ENCODE measurements at places on chromosomes 3 and 15.

DNA sequence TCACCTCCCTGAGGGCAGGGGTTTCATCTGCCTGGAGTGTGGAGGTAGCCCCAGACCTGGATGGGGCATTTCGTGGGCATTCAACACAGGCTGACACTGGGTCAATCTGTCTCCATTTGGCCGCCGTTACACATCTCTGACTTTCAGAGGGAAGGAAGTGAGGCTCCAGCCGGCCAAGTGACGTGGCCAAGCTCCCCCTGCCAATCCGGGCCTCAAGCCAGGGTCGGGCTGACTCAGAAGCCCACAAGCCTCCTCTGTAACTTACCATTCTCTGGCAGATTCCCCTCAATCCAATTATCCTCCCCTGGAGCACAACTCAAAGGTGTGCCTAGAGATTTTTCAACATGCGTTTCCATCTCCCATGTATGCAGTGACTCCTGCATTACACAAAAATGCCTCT is 227.6 kb downstream of the KLF13 start:
- no peak for DNase-seq

DNA sequence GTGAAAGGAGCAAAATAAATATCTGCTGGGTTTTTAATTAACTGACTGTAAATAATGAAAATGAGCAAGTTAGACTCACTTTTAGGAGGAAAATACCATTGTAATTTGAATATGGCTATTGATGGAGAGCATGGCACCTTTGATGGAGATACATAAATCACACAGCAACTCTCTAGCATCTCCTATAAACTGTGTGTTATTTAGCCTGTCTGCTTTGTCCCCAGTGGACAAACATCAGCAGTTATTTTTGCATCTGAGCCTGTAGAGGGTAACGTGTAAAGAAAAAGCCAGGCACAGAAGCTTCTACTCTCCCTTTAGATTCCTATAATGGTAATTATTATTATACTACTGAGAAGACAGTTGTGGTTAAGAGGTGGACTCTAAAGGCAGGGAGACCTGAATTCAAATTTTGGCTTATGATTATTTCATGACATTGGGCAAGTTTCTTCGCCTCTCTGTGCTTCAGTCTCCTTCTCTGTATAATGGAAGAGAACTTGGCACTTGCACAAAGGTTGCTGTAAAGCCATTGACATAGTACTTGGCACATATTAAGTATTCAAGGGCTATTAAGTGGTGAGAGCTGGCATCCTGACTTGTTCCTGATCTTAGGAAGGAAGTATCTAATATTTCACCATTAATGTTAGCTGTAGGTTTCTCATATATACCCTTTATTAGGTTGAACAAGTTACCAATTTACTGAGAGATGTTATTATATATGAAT is 289.5 kb upstream of the TRIM42 start:
- DNase-seq, result no peak

DNA sequence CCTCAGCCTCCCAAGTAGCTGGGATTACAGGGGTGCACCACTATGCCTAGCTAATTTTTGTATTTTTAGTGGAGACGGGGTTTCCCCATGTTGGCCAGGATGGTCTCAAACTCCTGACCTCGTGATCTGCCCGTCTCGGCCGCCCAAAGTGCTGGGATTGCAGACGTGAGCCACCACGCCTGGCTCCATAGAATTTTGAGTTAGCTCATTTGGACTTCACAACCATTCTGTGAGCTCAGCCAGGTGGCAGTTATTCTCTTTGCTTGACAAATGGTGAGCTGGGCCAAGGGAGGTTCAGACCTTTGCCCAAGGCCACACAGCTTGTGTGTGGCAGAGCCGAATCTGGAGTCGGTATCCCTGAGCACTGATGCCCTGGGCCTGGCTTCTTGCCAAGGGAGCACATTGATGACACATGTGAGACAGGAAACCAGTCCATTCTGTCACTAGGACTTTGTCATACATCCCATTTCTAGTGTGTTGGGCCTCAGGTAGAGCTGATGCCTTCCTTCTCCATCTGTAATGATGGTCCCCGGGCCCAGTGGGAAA is 17.6 kb downstream of the PODXL2 start:
- no peak for DNase-seq

DNA sequence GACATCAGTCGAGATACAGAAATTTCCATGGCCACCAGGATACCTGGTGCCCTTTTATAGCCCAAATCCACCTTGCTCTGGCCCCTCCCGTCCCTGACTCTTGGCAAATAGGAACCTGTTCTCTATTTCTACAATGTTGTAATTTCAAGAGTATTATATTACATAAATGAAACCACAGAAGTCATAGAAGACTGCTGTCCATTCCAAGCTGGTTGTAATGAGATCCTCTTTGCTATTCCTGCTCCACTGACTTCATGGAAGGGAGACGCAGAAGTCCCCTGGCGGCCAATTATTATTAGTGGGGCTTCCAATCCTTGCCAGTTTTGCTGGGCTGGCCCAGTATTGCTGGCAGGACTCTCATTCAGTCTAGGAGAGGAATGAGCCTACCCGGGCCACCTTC is 26.6 kb downstream of the DCP1A start:
- no peak for DNase-seq

DNA sequence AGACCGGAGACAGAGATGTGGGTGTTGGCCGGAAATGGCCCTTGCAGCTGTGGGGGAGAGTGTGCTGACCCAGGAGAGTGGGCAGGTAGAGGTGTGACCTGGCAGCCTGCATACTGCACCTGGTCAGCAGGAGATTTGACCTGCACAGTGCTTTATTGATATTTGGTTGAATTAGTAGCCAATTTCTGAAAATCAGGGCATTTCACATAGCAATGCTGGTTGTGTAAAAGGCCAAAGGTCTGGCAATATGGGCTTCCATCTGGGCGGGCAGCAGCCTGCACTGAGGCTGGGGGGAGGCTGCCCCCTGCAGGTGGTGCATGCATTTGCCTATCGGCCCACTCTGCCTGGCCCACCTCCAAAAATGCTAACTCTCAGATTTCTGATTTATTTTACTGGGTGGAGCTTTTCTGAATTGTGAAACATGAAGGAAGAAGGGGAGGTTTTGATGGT is 9.4 kb upstream of the MGLL start:
- DNase-seq, result peak; percentile 46

DNA sequence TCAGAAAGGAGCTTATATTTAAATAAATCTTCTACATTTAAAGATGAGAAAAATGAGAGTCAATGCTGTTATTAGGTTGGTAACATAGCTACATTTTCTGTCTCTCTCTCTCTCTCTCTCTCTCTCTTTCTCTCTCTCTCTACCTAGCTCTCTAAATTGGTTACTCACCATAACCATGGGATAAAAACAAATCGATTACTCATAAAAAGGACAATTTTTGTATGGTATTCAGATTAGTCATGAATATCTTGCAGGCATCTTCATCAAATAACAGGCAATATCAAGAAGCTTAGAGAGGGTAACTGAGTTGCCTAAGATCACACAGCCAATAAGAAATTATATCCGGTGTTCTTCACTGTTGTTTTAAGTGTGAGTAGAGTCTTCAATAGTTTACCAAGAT is 81.8 kb upstream of the ALCAM start:
- DNase-seq, result no peak

- peak; percentile 60 for DNase-seq
These were observed 758 bp downstream of the SELENOK start for GRCh38 chr3:53890726-53891475.

DNA sequence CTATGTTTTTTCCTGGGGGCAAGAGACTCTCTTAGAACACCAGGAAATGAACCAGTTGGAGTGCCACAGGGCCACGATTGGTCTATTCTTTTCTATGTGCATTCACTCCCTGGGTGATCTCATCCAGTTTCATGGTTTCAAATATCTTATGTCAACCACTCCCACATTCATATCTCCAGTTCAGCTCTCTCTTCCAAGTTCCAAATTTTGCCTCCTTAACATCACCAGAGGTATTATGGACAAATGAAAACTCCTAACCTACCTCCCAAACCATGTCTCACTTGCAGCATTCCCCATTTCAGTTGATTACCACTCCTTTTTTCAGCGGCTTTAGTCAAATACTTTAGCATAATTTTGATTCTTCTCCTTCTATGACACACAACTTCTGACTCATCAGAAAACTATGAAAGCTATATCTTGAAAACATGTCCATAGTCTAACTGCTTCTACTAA is 203.1 kb upstream of the SEMA6D start:
- DNase-seq, result no peak

GRCh38 chr3:5579139-5579602 is 391.7 kb downstream of the EDEM1 start:
- DNase-seq, result no peak

- no peak for DNase-seq
These were observed 51.1 kb downstream of the TRIM71 start for GRCh38 chr3:32868719-32869512.

GRCh38 chr3:189202583-189202982 is 30.8 kb downstream of the TPRG1 start:
- no peak for DNase-seq

- no peak for DNase-seq
These were observed 46.1 kb downstream of the ZFAND6 start for GRCh38 chr15:80105595-80105994.

GRCh38 chr3:135771760-135772159 is 193.8 kb upstream of the PPP2R3A start:
- DNase-seq, result no peak

- DNase-seq, result no peak
These were observed 27.5 kb upstream of the NDUFB4 start for GRCh38 chr3:120568598-120568997.

GRCh38 chr15:91521996-91522395 is 331.5 kb upstream of the SLCO3A1 start:
- no peak for DNase-seq

DNA sequence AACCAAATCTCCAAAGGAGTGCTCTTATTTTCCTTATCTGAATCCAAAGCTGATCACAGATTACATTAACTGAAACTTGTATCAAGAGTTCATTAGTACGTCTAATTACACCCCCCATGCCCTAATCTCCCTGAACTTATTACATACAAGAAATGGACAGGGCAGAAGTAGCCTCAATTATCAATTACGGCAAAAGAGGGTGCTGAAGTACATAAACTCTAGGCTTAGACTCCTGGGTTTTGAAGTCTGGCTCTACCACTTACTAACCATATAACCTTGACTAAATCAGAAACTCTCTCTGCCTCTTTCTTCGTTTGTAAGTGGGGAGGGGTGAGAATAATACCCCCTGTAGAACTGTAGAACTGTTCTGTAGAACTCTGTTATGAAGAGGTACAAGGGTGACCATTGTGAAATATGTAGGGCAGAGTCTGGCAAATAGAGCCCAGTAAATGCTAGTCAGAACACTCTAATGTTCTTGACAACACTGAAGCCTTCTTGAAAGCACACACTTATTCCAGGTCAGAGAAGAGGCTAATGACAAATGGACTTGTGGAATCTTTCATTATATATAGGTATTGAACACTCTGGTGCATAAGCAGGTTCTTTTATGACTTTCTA is 19.6 kb upstream of the OR5K4 start:
- DNase-seq, result no peak

GRCh38 chr3:187799942-187800641 is 54.8 kb upstream of the BCL6 start:
- DNase-seq, result peak; percentile 40

DNA sequence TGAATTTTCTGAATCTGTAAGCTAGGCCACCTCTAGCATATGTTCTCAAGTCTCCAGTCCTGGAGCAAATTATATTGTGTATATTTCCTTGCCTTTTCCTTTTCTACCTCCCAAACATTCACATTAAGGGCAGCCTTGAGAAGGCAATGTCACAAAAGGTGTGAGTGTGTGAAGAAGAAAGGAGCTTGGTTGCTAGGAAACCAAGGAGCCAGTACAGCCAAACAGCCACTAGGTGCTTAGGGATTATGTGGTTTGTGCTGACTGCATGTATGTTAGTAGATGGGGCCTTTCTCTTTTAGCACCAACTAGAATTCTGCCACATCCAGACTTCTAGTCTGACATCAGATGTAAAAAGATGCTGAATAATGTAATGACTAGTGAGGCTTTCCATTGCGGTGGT is 118.8 kb upstream of the DAZL start:
- no peak for DNase-seq

GRCh38 chr3:124650798-124651197 is 79.5 kb upstream of the UMPS start:
- peak; percentile 45 for DNase-seq
